NCI-H524 treated with DMSO at 0.1 percent for 48 hours (cell line): ENCODE measurements at places on chromosomes 2 and 18.

- no peak for DNase-seq
Measured at GRCh38 chr18:58041633-58042032, 2.4 kb upstream of the NEDD4L start.

GRCh38 chr2:197889041-197889440 lies 84.6 kb downstream of the PLCL1 start:
- DNase-seq, result no peak

DNA sequence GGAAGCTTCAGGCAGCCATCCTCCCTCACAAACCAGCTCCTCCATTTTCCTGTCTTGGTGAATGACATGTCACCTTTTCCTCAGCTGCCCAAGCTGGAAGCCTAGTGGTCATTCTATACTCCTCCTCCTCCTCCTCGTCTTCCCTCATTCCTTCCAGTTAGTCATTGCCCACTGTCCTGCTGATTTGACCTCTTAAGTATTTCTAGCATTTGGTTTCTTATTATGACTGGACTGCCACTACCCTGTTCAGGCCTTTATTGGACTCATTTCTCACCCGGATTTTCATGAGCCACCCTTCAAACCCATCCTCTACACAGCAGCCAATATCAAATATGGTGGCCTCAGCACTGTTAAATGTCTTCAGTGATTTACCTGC lies 21.9 kb upstream of the MGAT5 start:
- DNase-seq, result no peak

- no peak for DNase-seq
Measured at GRCh38 chr18:3604498-3605408, 154.8 kb downstream of the TGIF1 start.

GRCh38 chr2:11742317-11742701 lies 4.1 kb upstream of the LPIN1 start:
- no peak for DNase-seq

DNA sequence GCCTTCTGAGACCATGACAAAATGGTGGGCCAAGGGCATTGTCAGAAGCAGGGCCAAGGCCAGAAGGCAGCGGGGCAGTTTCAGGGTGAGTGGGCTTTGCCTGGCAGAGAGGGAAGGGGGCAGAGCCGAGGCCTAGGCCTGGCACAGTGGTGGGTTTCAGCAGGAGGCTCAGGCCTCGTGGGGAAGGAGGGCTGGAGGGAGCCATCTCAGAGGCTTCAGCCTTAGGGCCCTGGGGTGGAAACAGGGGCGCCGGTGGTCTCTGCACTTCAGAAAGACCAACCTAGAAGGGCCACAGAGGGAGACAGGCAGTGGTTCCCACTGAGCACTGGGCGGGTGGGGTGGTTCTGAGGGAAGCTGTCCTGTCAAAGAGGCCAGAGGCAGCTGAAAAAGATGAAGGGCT lies 58.0 kb upstream of the SMAD7 start:
- DNase-seq, result no peak

GRCh38 chr18:9475643-9476591 lies 604 bp downstream of the RALBP1 start:
- no peak for DNase-seq

DNA sequence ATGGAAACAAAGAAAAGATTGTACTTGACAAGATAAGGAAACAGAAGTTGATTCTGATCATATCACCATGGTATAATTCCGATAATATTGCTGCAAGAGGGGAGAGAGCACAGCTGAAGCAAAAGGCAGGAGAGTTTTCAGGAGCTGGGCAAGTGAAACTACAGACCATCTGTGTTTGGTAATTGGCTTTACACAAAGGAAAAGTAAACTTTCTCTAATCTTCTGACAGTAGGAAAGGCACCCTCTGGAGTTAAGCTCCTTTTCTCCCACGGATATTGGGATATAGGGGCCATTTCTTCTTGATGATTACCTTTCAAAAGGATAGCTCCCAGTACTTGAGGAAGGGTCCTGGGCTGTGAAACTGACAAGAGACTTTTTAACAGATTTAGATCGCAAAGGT lies 29.9 kb upstream of the REG3A start:
- DNase-seq, result no peak

GRCh38 chr2:20469595-20469994 lies 22.7 kb downstream of the RHOB start:
- no peak for DNase-seq

GRCh38 chr18:8705238-8705960 lies at the start of gene MTCL1:
TSS of gene MTCL1 (plus strand) at chr18:8705556. CDS start at chr18:8705661, 105 bp downstream.
- DNase-seq, result no peak

DNA sequence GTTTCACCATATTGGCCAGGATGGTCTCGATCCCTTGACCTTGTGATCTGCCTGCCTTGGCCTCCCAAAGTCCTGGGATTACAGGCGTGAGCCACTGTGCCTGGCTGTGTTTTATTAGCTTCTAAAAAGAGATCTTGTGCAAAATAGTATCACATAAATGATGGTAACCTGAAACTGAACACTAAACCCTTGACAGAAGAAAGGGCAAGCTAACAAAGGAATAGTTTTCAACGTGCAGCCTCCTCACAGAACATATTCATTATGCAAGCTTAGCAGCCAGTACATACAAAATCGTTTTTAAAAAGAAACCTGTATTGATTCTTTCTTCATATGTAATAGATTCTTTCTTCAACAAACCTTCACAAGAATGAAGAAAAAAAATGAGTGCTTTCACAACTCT lies 20.6 kb downstream of the CHN1 start:
- DNase-seq, result no peak

DNA sequence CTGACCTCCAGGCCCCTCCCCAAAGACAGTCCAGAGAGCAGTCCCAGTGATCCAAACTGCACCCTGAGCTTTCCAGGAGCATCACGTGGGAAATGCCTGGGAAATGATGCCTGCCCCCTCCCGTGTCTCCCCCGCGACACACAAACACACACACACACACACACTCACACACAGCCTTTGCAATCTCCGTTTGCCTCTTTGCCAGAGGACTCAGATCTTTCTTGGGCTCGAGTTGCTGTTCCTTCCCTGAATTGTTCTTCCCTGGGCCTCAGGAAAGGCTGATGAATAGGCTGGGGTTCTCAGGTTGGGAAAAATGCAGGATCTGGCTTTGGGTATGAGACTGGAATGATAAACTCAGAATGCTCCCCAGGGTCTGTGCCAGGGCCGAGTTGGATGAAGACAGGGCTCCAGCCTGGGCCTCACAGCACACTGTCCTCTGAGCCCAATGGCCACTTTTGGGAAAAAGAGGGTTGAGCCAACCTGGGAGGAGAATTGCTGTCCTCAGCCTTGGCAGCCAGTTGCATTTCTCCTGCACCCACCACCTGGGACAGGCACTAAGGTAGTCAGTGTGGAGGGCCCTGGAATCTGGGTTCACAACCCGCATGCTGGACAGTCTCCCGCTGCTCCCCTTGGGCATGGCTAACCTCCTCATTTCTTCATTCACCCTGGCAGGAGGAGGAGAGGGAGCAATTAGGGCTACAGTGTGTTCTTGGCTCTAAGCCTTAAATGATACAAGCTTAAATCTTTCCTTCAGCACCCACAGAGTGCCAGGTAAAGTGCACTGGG lies 43.9 kb upstream of the ATP6V1B1 start:
- no peak for DNase-seq

DNA sequence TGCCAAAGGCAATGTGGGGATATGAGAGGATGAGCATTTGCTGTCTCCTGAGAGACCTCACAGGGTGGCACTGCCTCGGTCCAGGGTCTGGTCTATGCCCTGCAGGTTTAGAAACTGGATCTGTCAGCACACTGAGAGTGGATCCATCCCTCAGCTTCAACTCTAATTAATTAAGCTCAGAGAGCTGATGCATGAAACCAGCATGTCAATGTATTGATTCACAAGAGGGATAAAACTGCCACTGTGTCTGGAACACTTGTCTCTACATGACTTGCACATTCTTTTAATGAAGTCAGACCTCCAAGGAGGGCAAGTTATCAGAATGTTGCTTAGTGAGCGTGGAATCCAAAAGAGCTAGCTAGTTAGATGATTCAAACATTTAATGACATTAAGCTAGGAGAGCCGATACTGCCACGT lies 22.5 kb upstream of the POLE4 start:
- no peak for DNase-seq
